Stimulated activated CD8-positive, alpha-beta memory T cell treated with anti-CD3 and anti-CD28 coated beads, Interleukin-12 subunit alpha, Interleukin-12 subunit beta, amount 100 ng/mL, for 4 hours (primary cell): ENCODE measurements at places on chromosomes 2 and 18.

GRCh38 chr18:76453057-76453561, 41.9 kb downstream of the ZNF516 start:
- no peak for DNase-seq

- DNase-seq = no peak
Measured at GRCh38 chr2:73859721-73860586, 31.2 kb downstream of the STAMBP start.

DNA sequence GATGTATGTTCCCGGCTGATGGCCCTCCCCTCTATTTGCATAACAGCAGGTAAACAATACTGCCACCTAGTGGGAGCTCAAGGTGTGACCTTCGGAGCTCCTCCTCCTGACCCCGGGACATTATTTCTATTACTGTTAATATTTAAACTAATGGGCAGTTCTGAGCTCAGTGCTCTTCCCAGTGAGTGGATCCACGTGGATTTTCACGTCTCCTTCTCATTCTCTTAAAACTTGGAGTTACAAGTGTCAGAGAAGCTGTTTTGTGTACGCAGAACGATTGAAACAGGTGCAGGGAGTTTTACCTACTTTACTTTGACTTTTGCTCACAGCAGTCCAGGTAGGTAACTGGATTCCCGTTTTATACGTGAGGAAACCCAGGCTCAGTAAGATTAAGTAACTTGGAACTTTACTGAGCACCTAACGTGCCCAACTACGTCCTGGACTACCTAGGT, 127.3 kb downstream of the PRKCE start:
- peak; percentile 25 for DNase-seq

GRCh38 chr2:65367524-65367923, 64.9 kb downstream of the SPRED2 start:
- DNase-seq = no peak

DNA sequence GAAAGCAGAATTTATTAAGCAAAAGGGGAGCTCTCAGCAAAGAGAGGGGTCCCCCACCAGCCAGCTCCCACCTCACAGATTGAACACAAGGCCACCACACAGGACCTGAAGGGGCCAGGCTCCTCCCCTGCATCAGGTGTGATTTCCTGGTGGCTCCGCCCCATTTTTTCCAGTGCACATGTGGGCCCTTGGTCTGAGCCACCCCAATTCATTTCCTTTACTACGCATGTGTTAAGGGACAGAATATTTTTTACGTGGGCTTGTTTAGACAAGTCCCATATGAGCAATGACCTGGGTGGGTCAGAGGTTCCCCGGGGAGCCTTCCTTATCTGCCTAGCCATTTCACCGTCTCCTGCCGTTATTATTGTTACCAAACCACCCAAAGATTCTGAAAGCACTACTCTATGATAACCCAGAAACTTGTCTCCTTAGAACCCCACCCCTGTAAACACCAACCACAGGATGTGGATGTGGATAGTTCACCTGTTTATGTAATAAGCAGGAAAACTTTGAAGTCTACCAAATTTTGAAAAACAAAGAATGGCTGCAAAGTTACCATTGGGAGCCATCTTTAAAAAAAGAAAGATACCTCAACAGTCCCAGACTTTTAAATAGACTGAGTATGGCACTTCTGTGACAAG, 191.7 kb downstream of the CD226 start:
- no peak for DNase-seq

- DNase-seq = no peak
Measured at GRCh38 chr2:237060534-237061312, 25.0 kb upstream of the COPS8 start.

GRCh38 chr2:207497596-207497995, 32.2 kb upstream of the CREB1 start:
- no peak for DNase-seq

DNA sequence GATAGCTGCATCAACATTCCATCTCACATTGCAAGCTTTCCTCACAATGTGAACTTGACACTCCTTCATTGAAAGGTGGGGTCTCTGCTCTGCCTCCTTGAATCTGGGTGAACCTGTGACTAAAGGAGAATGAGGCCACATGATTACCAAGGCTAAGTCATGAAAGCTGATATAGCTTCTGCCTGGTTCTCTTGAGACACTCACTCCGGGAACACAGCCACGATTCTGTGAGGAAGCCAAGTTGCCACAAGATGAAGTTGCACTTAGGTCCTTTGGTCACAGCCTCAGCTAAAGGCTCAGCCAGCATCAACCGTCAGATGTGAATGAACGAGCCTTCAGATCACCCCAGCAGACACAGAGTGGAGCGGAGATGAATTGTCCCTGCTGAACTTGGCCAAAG, 94.7 kb upstream of the FAM136A start:
- DNase-seq = no peak

DNA sequence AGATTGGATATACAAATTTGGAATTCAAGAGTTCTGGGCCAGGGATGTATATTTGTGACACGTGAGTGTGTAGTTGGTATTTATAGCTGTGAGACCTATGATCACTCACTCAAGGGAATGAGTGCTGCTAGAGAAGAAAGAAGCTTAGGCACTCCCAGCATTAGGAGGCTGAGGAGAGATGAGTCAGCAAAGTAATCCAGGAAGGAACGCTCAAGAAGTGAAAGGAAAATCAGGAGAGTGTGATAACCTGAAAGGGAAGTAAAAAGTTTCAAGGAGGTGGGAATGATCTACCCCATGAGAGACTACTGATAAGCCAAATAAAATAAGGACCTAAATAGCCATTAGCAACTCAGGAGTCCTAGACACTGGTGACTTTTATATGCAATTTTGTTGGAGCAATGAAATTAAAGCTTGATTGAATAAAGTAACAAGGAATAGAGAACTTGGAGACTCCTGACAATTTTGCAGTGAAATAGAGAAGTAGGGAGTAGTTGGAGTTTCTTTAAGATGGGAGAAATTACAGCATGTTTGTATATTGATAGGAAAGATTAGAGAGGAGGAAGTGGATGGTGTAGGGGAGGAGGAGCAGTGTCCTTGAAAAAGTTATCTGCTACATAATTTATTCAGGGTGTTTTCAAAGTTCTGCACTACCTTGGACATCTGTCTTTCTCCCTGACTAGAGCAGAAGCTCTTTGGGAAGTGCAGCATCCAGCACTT, 89.9 kb downstream of the UBE2E3 start:
- DNase-seq = no peak
